Right forelimb (tissue), 1 donor: ENCODE measurements at places on chromosomes 3 and 15.

DNA sequence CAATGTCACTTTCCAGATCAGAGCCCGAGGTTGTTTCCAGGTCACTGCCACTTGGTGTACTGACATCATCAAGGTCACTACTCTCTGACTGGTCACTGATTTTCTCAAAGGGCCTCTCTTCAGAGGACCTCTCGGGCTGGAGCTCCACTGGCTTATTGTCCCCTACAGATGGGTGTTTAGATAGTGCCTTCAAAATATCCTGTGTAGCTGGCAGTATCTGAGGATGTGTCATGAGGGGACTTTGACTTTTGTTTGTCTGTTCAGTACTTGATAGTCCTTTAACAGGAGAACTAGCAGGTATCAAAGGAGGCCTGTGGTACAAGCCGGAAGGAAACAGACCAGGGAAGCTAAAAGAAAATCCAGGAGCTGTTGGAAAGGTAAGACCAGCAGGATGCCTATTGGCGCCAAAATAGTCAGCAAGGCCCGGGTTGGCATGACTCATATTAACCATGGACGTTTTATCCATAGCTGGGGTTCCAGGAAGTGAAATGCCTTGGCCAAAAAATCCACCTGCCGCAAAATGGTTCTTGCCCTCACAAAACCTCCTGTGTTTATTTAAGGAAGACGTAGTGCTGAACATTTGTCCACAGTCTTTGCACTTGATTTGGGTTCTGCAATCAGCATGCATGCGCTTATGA lies 547.3 kb downstream of the MECOM start:
- no peak for DNase-seq

DNA sequence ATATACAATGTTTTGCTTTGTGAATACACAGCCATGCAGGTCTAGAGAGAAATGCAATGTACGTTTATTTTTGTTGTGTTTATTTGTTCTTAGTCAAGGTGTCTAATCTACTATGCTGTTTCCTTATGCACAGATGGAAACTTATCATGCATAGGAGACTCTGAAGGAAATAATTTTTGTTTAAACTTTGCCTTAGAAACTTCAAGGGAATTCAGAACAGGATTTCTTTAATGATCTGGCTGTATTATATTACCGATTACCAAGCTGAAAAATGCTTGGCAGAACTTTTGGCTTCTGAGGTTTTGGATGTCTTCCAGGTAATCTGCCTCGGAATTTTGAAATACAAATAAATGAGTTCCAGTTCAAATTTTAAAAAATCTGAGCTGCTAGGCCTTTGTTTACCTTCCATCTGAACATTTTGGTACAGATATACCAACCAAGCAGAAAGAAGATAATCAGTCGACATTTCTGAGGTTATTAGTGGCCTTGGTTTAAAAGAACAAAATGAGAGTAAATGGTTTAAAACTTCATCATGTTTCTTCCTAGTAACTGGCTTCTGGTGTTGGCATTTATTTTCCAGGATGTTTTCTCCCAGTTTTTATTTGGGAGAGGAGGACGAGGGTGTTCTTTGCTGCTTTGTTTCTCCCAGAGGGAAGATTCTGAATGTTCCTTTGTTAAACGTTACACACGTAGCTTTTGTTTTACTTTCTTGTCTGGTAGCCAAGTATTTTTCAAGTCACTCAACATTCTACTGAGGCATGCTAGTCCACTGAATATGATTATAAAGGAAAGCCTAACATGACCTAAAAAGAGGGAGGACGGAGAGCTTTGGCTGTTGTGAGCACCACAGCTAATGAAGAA lies 421.8 kb upstream of the TBL1XR1 start:
- DNase-seq: no peak

DNA sequence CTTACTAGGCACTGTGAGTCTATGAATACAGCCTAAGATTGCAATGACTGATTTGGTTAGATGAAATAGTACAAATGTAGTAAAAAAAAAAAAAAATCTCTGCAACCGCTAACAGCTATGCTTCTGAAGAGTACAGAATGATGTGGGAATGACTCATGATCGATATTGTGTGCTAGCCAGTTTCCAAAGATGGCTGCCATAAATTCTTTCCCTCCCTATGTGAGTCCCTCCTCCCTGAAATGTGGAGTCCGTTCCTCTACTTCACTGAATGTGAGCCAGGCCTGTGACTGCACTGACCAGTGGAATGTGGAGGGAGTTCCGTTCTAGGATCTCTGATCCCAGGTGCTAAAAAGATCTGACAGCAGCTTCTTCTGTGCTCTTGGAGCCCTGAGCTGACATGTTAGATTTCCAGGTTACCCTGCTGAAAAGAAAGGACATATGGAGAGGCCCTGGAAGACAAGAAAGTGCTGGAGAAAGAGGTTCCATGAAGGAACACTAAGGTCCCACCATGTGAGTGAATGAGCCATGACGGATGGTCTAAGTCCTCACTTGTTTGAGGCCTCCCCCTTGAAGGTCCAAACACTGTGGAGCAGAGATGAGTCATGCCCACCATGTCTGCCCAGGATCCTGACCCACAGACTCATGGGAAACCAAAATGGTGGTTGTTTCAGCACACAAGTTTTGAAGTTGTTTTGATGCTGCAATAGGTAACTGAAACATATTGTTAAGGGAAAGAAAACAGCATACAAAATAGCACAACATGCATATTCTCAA lies 46.3 kb downstream of the DGKG start:
- DNase-seq: no peak

- no peak for DNase-seq
These were observed 3.5 kb upstream of the PLA2G4E start for GRCh38 chr15:42024303-42024702.

- DNase-seq: no peak
These were observed 154.2 kb downstream of the MECOM start for GRCh38 chr3:169509359-169509758.

DNA sequence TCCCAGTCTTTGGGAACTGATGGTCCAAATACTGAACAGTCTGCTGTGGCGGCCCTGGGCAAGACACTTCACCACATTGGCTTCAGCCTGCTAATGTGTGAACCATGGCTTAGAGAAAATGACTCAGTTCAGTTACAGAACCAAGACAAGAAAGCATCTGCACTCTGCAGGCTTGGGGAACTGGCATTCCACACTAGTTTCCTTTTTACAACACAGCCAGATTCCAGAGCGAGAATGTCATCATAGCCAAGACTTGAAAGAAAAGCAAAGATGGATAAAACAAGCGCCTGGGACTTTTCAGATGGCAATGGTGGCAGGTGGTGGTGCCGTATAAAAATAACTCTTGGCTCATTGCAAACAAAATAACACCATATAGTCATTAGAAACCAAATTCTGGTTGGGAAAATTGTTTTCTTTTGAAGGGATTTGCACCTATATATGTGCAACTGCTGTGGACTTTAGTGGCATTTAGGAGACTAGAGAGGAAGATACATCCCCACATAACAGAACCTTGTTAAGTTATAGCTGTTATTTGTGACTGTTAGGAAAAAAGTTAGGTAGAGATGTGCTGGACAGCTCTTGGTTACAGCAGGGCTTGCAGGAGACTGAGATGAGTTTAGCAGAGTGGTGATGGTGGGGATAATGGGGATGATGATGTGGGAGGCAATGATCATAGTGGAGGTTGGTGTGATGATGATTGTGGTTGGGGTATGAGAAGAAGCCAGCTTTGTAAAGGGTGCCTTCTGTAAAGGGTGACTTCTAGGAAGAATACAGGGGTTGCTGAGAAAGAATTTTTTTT lies 273.6 kb downstream of the THRB start:
- DNase-seq: no peak

- no peak for DNase-seq
These were observed 329.5 kb downstream of the GABRB3 start for GRCh38 chr15:26443321-26443720.

- no peak for DNase-seq
These were observed 17.7 kb downstream of the MCF2L2 start for GRCh38 chr3:183410759-183411158.

DNA sequence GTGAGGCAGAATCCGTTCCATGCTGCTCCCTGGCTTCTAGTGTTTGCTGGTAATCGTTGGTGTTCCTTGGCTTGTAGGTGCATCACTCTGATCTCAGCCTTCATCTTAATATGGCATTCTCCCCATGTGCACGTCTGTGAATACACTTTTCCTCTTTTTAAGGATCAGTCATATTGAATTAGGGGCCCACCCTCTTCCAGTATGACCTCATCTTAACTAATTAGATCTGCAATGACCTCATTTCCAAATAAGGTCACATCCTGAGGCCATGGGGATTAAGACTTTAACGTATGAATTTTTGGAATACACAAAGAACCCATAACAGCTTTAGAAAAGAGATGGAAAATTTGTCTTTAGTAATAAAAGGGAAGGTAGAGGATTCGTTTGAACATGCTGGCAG lies 34.1 kb upstream of the MASP1 start:
- DNase-seq: no peak

DNA sequence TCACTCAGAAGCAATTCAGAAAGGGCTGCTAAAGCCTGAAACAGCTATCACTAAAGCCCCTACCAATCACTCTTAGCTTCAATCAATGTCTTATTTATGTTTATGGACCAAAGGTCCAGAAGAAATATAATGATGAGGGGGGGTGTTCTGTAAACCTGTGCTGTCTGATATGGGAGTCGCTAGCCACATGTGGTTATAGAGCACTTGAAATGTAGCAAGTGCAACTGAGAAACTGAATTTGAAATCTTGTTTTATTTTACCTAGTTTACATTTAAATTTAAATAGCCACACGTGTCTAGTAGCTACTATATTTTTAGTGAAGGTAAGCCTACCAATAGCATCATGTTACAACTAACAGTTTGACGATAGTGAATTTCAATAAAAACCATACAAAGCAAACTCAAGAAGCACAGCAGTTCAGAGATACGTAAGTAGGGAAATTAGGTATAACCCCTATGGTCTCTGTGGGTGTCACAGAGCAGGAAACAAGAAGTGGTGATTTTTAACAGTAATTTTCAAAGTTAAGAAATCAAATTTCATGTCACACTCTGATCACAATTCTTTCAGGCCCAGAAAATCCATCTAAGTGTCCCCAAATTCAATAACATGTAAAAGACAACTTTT lies 3.6 kb downstream of the POU1F1 start:
- DNase-seq: no peak

DNA sequence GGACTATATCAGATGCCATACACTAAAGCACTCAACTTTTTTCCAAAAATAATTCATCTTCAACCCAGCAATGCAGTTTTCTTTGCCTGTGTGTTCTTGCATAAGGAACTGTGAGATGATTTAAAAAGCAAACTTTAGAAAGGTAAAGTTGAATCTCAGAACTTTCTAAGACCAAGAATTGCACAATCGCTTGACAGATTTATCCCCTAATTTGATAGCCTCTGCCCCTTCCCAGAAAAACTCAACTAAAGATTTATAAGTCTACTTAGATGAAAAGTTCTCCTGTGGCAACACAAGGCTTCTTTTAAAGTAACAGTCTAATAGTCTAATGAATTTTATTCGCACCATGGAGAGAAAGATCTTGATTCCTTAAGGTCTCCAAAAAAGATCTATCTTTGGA lies 259.3 kb downstream of the MAGI1 start:
- no peak for DNase-seq

- DNase-seq: no peak
These were observed 35.5 kb upstream of the EPHB3 start for GRCh38 chr3:184526088-184526433.

- DNase-seq: no peak
These were observed 793 bp downstream of the PCOLCE2 start for GRCh38 chr3:142888099-142888480.

DNA sequence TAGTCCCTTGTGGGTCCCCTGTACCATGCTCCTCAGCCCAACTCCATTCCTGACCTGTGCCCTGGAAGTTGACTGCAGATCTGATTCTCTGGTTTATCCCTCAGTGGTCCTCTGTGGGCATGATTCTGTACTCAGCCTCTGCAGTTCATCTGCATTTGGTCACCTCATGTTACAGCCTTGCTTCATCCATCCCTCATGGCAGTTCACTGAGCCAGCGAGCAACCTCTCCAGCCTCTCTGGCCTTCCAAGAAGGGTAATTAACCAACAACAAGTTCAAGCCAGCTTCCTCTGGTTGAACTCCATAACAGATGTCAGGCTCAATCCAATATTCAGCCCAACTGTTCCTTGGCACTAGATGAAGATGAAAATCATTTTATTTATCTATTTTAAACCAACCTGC lies 509.5 kb downstream of the NTRK3 start:
- DNase-seq: no peak

- no peak for DNase-seq
These were observed 62.7 kb upstream of the KLF13 start for GRCh38 chr15:31263751-31264558.

GRCh38 chr15:39584662-39585388 lies 3.9 kb downstream of the THBS1 start:
- no peak for DNase-seq

GRCh38 chr3:37812499-37812896 lies 49.2 kb upstream of the CTDSPL start:
- no peak for DNase-seq

- no peak for DNase-seq
These were observed 2.6 kb downstream of the ITIH4 start for GRCh38 chr3:52827866-52828376.

DNA sequence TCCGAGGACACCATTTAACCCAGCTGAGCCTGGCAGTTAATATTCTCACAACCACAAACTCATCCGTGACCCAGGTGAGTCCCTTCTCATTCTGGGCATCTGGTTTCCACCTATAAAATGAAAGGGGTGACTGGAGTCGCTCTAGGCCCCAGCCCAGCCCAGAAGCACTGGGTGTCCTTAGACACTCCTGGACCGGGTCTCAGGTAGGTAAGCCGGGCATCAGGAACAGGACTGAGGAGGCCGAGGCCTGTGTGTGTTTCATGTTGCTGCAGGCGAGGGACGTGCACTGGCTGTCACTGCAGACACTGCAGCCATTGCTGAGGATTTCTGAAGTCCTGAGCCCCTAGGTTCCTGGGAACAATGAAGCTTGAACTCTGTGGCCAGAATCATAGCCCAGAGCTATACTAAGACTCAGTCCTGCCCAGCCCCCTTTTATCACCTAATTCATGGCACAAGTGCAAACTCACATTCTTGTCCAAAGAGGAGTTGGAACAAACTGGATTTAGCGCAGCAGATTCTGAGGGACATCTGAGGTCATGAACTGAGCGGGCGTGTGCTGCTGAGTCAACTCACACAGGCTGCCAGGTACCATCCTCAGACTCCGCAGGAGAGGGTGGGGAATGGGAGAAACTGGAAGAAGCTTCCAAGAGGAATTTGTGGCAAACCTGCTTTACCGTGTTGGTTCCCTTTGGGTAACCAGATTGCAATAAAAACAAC lies 184.9 kb downstream of the FAM43A start:
- DNase-seq: no peak
